GM12891 (cell line): ENCODE measurements at places on chromosomes 5 and 9.

GRCh38 chr9:21961569-21961968 is 32.6 kb downstream of the CDKN2A start:
- DNase-seq = no peak

DNA sequence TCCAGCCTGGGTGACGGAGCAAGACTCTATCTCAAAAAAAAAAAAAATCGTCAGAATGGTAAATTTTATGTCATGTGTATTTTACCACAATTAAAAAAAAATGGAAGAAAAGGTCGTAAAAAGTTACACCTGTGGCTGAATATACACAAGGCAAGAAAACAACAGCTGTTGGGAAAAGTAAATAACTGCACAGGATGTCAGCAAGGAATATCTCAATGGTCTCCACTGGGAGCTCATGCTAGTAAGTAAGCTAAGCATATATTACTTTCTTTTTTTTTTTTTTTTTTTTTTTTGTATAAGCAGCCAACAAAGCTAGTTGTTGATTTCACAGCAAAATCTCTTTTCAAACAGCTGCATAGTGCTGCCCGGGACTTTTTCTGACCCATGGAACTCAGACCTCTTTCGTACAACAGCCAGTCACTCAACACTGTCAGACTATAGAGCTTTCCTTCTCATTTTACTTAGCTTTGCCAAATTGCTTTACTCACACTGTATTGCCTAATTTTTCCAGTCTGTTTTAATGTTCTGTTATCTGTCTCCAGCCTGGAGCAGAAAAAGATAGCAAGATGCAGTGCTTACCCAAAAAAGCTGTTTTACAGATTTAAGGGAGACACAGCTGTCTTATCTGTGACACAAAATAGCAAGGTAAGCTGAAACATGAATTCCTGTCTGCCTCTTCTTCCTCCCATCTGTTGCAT is 175.9 kb downstream of the ENC1 start:
- DNase-seq = no peak

GRCh38 chr9:89797255-89797654 is 192.4 kb downstream of the GADD45G start:
- DNase-seq = no peak

DNA sequence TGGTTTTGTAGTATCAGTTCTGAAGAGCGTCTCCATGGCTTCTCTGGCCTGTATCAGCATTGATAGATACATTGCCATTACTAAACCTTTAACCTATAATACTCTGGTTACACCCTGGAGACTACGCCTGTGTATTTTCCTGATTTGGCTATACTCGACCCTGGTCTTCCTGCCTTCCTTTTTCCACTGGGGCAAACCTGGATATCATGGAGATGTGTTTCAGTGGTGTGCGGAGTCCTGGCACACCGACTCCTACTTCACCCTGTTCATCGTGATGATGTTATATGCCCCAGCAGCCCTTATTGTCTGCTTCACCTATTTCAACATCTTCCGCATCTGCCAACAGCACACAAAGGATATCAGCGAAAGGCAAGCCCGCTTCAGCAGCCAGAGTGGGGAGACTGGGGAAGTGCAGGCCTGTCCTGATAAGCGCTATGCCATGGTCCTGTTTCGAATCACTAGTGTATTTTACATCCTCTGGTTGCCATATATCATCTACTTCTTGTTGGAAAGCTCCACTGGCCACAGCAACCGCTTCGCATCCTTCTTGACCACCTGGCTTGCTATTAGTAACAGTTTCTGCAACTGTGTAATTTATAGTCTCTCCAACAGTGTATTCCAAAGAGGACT is 1.5 kb downstream of the GPR21 start:
- DNase-seq = no peak

DNA sequence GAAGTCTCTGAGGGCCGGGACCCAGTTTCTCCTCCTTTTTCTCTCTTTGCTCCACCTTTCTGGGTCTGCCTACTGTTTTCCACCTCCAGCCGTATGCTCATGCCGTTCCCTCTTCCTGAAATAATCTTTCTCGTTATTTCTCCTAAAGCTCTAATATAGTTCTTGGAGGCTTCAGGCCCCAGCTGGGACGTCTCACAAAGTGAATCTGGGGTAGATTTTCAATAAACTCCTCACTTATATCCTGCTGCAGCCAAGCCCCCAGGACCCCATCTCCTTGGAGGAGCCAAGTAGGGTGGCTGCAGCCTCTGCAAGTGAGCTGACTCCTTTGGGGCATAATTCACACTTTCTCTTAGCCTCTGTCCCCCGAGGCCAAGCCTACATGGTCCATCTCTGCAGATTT is 14.2 kb upstream of the CRB2 start:
- DNase-seq = no peak

DNA sequence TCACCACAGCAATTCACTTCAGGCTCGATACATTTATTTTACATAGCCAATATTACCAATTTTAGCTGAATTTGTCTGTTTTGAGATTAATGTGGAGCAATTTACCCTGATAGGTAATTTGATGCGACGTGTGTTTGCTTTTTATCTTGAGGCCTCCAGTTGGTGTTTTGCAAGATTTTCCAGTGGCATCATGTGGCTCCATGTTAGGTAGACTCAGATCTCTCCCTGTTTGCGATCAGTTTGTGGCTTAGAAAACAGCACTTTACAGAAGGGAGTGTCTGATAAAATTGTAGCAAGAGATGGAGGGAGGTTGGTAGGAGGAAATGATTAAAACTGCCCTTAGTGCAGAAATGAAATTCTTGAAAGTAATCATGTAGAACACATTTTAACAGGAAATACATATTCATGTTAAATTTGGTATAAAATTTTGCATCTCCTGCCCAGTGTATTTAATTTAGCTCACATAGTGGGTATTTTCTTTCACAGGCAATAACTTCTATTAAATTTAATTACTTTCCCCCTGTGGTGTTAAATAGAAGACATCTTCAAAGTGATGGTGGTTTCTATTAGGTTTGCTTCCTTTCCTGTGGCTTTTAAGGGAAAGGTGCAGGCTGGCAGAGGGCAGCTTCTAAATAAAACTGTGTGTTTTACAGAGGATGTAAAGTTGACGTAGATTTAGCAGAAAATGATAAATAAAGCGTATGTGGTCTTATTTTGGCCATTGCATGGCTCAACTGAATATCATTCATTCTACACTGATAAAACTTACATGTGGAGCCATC is 135.8 kb downstream of the KDM4C start:
- DNase-seq = no peak

DNA sequence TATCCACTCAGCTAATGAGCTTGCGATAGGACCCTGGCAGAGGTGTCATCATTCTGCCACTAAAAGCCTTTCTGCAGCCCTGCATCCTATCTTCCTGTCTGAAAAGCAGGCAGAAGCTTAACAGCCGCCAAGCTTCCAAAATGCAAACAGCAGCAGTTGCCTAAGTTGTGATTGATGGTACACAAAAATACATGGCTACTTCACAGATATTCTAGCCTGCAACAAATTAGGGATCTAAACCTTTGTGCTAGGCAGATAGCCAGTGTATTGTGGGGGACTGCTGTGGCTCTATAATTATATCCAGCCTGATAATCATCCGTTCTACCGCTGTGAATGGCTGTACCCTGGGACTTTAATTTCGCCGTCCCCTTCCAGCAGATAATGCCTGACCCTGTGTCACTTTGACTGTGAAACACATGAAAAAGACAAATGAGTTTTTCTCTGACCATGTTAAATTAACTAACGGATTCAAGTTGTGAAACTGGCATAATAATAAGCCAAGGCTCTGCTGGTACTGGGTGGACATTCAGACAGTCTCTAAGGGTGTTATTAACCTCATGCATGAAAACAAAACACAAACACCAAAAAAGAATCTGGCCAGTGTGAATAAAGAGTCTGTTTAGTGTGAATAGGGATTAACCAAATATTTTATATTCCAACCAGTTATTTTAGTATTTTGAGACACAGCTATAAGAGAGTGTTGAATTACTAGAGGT is 45.9 kb downstream of the SEMA6A start:
- no peak for DNase-seq

DNA sequence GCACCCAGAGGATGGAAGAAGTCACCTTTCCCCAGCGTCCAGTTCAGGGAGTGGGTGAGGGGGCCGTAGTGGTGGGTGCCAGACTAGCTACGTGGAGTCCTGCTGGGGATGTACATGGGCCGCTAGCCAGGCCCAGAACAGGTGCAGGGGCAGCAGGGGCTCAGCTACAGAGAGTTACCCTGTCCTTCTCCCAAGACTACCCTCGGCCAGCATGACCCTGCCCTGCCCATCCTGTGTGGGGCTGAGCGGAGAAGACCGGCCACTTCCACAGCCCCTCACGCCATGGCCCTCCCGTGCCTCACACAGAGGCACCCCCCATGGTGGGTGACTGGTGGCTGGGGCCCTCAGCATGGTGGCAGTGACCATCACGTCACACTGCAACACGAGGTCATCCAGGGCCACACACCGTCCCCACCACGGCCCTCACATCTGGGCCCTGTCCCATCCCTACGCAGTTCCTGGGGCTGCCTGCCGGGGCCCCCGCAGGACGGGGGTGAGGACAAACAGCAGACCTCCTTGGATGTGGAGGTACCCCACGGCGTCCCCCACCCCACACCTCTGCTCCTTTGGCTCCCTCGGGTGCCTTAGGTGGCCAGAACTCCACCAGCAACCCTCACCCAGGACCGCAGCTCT is 977 bp upstream of the DPP7 start:
- no peak for DNase-seq

- peak; percentile 16 for DNase-seq
Observed at GRCh38 chr5:61701877-61702602, 370.0 kb downstream of the ZSWIM6 start.

GRCh38 chr5:157463621-157464518 is 3.9 kb downstream of the NIPAL4 start:
- no peak for DNase-seq

- no peak for DNase-seq
Observed at GRCh38 chr9:131068076-131068816, 28.1 kb upstream of the AIF1L start.

GRCh38 chr5:136375920-136376319 is 10.6 kb upstream of the TRPC7 start:
- no peak for DNase-seq

- DNase-seq = no peak
Observed at GRCh38 chr9:35557320-35557719, 47.7 kb upstream of the TESK1 start.

GRCh38 chr5:124652892-124653441 is 93.5 kb downstream of the ZNF608 start:
- DNase-seq = no peak

GRCh38 chr5:173950829-173951228 is 38.1 kb upstream of the C5orf47 start:
- no peak for DNase-seq

DNA sequence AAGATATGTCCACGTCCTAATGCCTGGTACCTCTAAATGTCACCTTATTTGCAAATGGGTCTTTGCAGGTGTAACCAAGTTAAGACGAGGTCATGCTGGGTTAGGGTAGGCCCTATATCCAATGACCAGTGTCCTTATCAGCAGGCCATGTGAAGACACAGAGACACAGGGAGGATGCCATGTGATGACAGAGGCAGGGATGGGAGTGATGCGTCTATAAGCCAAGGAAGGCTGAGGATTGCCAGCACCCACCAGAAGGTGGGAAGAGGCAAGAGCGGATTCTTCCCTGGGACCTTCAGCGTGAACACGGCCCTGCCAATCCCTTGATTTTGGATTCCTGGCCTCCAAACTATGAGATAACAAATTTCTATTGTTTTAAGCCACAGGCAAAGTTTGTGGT is 123.4 kb upstream of the CXCL14 start:
- no peak for DNase-seq

- DNase-seq = no peak
Observed at GRCh38 chr9:99907208-99907532, 716 bp downstream of the STX17 start.

GRCh38 chr5:95519151-95519550 is 35.6 kb downstream of the SKIC3 start:
- DNase-seq = no peak

- DNase-seq = no peak
Observed at GRCh38 chr5:40401284-40402006, 278.3 kb upstream of the PTGER4 start.

DNA sequence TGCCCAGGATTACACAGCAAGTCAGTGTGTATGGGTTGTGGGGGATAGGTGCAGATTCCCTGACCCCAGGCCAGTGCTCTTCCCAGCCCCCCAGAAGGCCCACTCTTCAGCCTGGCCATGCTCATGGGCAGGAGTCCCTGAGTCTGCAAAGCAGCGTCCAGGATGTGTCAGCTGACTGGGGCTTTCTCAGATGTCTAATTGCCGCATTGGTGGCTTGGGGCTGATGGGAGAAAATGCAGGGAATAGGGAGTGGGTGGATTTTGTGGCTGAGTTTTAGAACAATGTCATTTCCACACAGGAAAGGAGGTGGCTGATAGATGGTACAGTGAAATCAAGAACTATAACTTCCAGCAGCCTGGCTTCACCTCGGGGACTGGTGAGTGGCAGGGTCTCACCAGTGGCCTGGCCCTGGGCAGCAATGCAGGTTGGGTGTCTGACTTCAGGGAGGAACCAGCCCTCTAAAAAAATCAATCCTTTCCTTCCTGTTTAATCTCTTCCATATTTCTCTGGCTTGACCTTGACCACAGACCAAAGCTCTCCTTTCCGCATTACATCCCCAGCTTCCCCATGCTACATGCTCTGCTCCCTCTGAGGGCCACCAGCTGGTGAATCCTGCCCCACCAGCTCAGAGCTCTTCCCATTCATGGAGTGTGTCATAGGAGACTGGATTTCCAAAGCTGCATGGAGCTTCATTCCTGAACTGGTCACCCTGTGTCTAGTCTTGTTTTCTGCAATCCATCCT is 14.2 kb downstream of the GLIPR2 start:
- DNase-seq = no peak

GRCh38 chr9:128206484-128206883 is 3.3 kb downstream of the DNM1 start:
- no peak for DNase-seq

DNA sequence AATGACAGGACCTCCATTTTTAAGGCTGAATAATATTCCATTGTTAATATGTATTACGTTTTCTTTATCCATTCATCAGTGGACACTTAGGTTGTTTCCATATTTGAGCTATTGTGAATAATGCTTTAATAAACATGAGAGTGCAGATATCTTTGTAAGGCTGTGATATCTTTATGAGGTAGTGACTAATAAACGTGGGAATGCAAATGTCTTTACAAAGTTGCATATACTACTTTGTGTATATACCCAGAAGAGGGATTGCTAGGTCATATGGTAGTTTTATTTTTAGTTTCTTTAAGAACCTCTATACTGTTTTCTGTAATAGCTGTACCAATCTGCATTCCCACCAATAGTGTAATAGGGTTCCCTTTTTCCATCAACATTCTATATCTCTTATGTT is 148.7 kb downstream of the FOCAD start:
- DNase-seq = no peak

GRCh38 chr5:115709585-115709984 is 83.7 kb upstream of the TMED7 start:
- DNase-seq = no peak

DNA sequence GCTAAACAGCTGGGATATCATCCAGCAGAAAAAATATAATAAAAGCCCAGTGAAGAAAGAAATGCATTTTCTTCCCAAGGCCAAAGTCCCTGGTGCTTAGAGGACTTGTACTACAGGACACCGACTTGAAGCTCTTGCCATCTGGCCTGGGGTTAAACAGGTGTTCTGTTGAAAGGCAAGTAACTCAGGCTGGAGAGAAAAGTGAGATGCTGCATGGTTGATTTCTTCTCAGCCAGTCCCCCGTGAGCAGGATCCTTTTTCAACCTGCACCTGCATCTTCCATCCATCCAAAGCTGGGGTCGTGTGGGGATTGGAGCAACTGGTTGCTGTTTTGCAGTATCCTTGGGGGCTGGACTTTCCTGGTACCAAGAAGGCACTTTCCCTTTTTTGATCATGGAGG is 146.1 kb upstream of the RPS23 start:
- DNase-seq = no peak

- no peak for DNase-seq
Observed at GRCh38 chr9:87714819-87715218, 11.1 kb upstream of the CTSL start.

- no peak for DNase-seq
Observed at GRCh38 chr5:88377240-88377639, 108.6 kb upstream of the TMEM161B start.
